Pulmonary artery endothelial cell (primary cell): ENCODE measurements at places on chromosomes 2 and 18. TPM values are rescaled to one million over a fixed set of nuclear protein-coding genes. Genes with fewer than 3 reads are reported as not detected.

GRCh38 chr2:240412975-240413812 lies 22.3 kb upstream of the GPC1 start:
- DNase-seq: no peak

- DNase-seq: no peak
Observed at GRCh38 chr18:67402543-67402942, 114.0 kb downstream of the DSEL start.

GRCh38 chr2:149132901-149133300 lies 94.4 kb downstream of the LYPD6B start:
- no peak for DNase-seq

DNA sequence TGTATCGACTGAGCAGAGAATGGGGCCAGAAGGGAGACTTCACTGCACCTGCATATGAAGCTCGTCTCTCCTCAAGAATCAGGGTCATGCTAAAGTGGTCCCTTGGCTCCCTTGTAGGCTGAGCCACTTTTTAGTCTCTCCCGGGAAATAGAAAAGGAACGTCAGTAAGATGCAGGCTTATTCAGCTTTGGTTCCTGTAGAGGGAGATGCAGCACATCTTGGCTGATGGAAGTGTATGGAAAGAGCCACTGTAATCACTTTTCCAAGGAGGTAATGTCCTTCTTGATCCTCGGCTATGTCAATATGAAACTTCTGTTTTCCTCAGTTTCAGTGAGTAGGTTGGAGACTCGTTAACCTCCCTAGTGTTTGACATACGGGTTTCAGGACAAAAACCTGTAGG lies 235.2 kb downstream of the GCA start:
- no peak for DNase-seq

DNA sequence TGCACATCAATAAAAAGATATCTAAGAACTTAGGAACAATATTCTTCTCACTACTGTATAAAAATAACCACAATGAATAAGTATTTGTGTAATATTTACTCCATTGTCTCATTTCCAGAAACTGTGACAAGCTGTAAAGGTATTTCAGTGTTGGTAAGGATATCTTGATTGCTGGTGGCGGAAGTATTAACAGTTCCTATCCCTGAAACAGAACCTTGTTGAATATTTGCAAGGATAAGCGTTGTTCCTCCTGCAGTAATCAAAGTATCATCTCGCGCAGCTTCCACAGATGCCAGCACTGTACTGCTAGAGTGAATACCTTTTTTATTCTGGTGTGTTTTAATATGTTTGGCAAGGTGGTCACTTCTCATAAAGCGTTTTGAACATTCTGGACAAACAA lies 55.3 kb downstream of the SP3 start:
- DNase-seq: no peak

DNA sequence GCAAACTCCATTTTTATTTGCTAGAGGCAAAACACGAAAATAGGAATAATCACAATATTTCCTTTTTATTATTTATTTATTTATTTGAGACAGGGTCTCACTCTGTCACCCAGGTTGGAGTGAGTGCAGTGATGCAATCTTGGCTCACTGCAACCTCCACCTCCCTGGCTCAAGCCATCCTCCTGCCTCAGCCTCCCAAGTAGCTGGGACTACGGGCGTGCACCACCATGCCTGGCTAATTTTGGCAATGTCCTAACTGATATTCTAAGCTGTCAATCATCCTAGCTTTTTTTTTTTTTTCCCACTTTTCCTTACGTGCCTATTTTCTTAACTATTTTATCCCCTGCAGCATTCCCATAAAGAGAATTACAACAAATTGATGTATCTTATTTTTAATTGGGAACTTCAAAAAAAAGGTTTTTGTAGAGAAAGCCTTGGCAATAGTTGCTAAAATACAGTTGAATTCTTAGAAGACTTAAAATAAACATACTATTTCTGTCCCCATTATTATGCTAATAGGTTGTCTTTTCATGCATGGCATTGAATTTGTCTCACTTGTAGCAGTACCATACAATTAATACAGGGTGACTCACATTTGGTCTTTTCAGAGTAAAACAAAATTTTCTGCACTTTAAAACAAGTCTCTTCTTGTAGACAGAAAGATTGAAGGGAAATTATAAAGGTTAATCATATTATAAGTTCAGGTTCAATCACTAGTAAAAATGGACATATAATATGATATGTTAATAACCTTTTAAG lies 153.5 kb downstream of the SLC39A10 start:
- DNase-seq: no peak

DNA sequence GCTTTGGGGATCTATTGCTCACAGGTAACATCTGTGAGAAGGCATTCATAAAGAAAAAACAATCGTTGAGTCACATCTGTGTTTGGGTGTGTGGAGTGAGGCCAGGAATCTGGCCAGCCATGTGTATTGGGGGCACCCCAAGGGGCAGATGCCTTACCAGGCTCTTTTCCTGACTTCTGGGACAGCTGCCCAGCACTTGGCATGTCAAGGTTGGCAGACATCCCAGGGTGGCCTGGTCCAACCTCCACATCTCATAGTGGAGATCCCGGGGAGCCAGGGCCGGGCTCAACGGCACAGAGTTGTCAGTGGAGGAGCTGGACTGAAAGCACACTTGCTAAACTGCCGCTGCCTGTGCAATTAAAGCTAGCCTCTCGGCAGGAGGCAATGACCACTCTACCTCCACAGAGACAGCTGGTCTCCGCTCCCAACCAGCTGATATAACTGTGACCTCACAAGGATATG lies 75.3 kb upstream of the MGAT4A start:
- no peak for DNase-seq

- DNase-seq: no peak
Observed at GRCh38 chr18:79283131-79283810, 112.5 kb upstream of the NFATC1 start.

DNA sequence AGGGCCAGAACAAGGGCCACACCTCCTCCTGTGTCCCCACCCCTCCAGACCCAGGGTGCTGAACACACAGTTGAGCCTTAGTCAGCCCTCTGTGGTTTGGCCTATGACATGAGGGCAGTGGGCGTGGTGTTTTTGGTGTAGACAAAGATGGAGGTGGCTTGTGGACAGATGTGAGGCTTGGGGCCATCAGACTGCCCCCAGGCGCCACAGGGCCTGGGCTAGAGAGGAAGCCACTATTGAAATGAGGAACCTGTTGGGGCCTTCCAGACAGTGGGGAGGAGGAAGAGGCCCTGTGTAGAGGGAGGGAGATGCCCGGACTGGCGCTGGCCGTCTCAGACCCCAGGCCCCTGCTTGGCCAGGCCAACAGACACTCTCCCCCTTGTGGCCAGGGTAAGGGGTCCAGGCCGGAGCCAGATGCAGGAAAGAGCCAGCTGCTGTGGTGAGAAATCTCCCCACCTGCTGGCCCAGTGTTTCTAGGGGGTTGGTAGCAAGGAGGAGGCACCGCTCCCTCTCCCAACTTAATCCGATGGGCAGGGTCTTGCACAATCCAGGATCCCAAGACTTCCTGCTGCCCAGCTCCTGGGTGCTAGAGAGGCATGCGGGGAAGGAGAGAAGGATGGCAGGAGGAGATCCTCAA lies 53.8 kb downstream of the SMAD7 start:
- no peak for DNase-seq

DNA sequence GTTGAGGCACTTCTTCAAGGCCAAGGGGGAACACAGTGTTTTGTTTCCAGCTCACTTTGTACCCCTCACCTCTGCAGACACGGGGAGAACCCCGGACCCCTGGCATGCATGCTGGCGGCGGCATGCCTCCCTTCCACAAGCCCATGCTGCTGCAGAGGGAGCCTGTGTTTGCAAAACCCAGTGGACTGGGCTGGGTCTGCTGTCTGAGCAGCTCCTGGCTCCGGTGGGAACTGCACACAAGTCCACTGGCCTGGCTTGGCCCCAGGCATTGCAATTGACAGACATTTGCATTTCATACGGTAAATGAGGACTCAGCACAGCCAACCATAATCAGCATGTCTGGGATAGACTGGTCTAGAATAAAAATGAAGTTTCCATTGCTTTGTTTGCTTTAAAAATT lies 62.4 kb downstream of the RALBP1 start:
- DNase-seq: no peak

DNA sequence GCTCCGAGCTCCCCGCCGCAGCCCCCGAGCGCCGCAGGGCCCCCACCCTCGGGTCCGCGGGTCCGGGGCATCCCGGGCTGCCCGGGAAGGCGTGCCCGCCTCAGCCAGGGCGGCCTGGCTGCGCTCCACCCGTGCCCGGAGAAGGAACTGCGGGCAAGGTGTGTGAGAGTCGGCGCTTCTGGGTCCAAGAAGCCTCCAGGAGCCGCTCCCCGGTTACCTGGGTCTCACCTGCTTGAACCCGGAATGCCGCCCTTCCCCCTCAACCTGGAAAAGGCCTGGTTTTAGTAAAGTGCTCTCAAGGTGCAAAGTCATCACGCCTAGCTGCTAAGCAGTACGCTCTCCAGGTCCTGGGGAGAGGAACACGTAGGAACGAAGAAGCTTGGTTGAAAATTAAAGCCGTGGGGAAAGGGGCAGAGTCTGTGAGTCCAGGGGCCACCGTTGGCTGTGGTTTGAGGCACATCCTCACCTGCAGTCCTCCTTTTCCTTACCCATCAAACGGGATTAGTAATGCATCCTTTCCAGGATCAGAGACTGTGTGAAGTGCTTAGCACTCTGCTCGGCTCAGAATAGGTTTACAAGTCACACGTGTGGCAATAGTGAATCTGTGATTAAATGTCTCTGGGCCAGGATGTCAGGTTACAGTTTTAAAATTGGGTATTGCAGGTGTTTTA lies 1.2 kb downstream of the ASAP2 start:
- DNase-seq: no peak

DNA sequence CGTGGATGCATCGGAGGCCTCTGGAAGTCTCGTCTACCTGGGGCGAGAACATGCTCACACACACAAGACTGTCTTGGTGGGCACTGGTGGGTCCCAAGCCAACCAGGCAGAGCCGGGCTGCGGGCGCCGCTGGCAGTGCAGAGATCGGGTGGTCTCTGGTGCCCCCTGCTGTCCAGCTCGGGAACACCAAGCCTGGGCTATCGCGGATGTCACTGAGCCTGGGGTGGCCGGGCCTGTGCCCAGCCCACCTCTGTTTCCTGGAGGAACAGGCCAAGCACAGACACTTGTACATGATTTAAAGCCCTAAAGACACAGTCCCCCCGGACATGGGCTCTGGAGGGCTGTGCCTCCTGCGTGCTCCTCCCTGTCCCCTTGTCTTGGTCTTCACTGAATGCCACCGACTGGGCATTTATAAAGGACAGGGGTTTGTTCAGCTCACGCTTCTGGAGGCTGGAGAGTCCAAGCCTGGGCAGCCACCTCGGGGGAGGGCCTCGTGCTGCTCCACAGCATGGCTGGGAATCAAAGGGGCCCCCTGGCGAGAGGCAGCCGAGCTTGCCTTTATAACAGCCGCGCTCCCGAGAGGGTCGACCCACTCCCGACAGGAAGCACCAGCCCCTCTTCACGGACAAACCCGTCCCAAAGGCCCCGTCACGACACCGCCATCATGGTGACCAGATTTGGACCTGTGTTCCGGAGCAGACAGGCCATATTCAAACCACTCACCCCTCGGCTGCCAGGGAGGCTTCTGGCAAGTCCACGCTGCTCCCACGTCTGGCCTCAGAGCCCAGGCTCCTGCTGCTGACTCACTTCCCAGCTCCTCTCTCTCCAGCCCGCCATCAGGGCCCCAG lies 3.6 kb upstream of the OTOS start:
- no peak for DNase-seq

Gene HK2
- 19.8 and 23.9 TPM in 2 replicates for total RNA-seq

Gene CNTNAP5
- total RNA-seq: not detected in 2 replicates

Gene MEX3C
- 39.5 and 40.8 TPM in 2 replicates for total RNA-seq

Gene LDLRAD4
- 1.5 and 1.6 TPM in 2 replicates for total RNA-seq

Gene MC4R
- not detected in 2 replicates for total RNA-seq

Gene CROCC2
- not detected in 2 replicates for total RNA-seq
